ENCODE measurements at places on chromosomes 16 and 17. TPM values are rescaled to one million over a fixed set of nuclear protein-coding genes. Genes with fewer than 3 reads are reported as not detected.

SMIM22 gene
- total RNA-seq = 0.61 TPM

- DNase-seq = no peak
Observed at GRCh38 chr17:50626037-50626574, 8.6 kb upstream of the ABCC3 start.

CES5A gene
- not detected for total RNA-seq

ETV4 gene
- 2.2 TPM for total RNA-seq

PIK3R5 gene
- 50.8 TPM for total RNA-seq
